ENCODE measurements at places on chromosomes 3 and 15.
A peak's percentile ranks its signal among the peaks of the same experiment; 100 is the strongest.

- no peak for DNase-seq
Observed at GRCh38 chr3:148162132-148162531, 535.6 kb upstream of the AGTR1 start.

DNA sequence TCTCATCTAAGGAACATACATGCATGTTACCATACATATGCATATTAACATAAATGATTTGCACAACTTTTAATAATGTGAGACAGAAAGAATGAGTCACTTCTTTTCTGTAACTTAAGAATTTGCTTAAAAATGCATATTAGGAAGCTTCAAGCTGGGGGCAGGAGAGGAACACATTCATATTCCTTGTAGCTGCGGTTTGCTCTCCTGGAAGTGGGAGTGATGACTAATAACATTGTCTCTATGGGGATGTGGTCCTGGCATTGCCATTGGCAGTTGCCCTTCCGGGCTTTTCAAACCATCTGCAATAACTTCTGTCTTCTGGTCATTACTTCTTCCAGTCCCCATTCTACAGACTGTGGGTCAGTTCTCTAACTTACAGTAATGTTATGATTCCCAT is 15.6 kb downstream of the CHST2 start:
- DNase-seq, result no peak

DNA sequence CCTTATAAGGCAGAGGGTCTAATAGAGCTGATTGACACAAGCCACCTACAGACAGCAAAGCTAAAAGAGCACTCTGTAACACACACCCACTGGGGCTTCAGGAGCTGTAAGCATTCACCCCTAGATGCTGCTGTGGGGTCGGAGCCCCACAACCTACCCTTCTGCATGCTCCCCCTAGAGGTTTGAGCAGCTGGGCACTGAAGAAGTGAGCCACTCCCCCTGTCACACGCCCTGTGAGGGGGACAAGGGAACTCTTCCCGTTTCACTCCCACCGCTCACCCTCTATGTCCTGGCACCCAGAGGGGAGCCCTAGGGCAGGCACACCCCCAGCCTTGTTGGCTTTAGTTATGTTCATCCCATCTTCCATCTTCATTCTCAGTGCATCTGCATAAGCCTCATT is 9.4 kb upstream of the CSTA start:
- no peak for DNase-seq

GRCh38 chr3:157327018-157327417 is 109.6 kb upstream of the PTX3 start:
- no peak for DNase-seq

GRCh38 chr3:144488927-144489326 is 517.3 kb downstream of the DIPK2A start:
- DNase-seq, result no peak

DNA sequence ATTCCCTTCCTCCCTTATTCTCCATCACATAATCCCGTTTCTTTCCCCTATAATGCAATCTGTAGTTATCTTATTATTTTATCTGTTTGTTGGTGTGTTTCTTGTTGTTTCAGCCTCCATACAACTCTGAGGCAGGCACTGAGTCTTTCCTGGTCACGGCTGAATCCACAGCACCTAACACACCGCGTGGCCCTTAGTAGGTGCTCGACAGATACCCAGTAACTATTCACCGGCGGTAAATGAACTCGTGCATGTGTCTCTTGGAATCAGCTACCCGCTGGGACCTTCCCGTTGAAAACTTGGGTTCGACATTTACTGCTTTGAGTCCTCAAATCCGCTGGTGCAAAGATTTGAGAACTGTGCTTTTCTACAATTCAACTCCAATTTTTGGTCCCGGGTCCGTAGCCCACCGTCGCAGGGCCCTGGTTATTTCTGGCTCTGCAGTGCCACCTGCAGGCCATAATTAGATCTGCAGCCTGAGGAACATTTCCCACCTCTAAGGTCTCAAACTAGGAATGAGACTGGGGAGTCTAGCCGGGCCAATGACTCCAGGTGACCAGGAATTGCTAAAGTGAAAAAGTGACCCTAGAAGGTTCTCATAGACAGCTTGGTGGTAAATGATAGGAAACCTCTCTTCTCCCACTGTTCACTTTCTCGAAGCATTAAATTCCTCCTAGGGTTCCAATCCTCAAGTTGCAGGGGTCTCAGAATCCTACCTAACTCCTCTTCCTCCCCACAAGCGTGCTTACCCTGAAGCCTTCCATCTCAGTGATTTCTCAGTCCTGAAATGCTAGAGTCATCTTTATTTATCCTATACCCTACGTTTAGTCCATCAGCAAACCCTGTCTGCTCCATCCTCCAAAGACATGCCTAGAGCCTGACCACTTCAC is 40.0 kb upstream of the TRH start:
- DNase-seq, result peak; percentile 62

DNA sequence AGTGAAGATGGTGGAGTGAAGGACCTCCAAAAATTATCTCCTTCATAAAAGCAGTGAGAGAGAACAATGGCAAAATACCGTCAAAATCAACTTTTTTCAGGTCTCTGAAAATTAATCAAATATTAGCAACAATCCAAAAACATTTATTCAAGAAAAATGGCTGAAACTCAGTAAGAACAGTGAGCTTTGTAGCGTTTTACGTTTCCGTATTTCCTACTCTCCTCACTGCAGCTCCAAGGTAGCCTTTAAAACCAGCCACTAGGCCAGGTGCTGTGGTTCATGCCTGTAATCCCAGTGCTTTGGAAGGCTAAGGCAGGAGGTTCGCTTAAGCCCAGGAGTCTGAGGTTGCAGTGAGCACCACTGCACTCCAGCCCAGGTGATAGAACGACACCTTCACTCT is 38.5 kb downstream of the ATP10A start:
- no peak for DNase-seq

DNA sequence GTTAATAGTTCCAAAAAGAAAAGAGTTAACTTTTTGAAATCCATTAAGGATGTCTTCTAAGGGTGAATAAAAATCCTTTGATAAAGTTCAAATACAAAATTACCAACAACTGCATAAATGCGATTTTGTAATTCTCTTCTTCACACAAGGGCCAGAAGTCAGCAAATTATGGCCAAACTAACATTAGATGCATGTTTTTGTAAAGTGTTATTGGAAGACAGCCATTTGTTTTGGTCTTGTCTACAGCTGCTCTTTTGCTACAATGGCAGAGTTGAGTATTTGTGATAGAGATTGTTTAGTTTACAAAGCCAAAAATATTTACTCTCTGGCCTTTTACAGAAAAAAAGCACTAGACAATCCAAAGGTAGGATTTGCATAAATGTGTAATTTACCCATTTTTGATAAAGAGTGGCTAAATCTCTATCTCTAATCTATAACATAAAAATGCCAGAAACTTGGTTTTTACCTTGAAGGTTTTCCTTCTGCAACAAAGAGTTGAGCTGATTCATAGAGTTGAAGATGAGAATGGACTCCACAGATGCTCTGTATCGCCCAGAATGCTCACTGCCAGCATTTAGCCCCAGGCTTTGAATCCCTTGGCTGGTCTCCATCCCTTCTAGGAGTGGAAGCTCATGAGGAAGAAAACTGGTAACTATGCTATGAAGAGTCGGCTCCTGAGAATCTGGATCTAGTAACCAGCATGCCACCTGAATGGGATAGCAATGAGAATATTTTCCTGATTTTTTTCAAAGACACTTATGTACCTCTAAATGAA is 64.5 kb downstream of the POLQ start:
- DNase-seq, result no peak

- no peak for DNase-seq
Observed at GRCh38 chr3:5160321-5160720, 27.2 kb upstream of the EDEM1 start.

DNA sequence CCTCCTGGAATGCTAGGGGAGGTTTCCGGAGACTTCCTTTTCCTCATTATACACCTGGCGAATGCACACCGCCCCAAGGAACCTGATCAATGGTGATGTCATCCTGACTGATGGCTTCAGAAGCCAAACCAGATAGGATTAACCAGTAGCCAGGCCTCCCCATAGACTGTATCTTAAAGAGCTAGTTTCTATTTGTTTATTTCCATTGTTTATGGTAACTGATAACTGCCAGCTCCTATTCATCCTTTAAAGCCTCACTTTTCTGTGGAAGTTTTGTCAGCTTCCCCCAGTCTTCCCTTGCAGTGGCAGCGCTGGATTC is at the start of gene MKRN2OS:
MKRN2OS (minus strand) TSS at position 27 of the 319 bp plus-strand sequence. CDS start 35 bp downstream, outside the sequence.
- DNase-seq, result no peak

- no peak for DNase-seq
Observed at GRCh38 chr15:22808240-22808639, 21.8 kb downstream of the NIPA1 start.

- no peak for DNase-seq
Observed at GRCh38 chr15:75058127-75058905, 34.9 kb downstream of the PPCDC start.

DNA sequence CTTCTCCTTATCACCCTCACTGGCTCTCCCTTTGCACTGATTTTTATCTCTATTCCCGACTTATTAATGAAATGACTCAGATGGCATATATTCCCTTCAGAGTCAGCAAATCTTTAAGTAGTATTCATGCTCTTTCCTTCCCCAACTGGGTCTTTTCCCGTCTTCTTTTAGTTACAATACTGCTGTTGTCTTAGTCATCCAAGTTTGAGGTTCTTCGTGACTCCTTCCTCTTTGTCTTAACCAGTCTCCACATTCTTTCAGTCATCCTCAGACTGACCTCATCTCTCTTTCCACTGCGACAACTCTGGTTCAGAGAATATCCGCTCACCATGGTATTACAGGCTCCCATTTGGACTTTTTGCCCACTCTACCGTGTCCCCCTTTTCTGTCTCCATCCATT is 12.4 kb downstream of the WDR5B start:
- DNase-seq, result no peak

- DNase-seq, result no peak
Observed at GRCh38 chr3:131730581-131730980, 227.8 kb upstream of the MRPL3 start.

DNA sequence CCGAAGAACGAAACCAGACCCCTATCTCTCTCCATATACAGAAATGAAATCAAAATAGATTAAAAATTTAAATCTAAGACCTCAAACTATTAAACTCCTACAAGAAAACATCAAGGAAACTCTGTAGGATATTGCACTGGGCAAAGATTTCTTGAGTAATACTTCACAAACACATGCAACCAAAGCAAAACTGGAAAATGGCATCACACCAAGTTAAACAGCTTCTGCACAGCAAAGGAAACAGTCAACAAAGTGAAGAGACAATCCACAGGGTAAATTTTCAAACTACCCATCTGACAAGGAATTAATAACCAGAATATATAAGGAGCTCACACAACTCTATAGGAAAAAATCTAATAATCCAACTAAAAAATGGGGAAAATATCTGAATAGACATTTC is 29.4 kb downstream of the CCK start:
- DNase-seq, result no peak

GRCh38 chr3:67018105-67018788 is 20.1 kb downstream of the KBTBD8 start:
- DNase-seq, result no peak

GRCh38 chr3:182182531-182182968 is 470.8 kb downstream of the SOX2 start:
- no peak for DNase-seq

DNA sequence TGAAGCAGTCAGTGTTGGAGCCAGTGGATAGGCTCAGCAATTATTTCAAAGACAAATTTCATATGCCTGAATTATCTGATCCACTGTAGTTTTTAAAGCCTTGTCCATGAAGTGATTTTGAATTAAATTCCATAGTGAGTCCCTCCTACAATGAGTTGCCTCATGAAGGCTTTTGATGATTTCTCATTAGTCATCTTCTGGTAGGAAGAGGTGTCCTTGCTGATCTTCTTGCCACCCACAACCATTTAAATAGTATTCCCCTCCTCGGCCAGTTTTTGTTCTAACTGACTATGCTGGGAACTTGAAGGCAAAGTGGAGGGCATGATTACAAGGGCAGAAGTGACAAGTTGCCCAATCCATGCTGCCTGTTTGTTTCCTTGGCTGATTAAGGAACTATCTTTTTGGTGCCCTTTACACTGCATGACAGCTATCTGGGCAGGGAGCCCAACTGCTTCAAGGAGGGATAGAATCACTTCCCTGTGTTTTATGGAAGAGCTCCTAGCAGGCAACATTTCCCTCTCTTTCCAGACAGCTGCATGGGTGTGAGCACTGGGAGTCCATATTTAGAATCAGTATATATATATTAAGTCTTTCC is 617.5 kb downstream of the ZPLD1 start:
- no peak for DNase-seq

GRCh38 chr15:59814409-59814808 is 125.3 kb upstream of the BNIP2 start:
- DNase-seq, result no peak

DNA sequence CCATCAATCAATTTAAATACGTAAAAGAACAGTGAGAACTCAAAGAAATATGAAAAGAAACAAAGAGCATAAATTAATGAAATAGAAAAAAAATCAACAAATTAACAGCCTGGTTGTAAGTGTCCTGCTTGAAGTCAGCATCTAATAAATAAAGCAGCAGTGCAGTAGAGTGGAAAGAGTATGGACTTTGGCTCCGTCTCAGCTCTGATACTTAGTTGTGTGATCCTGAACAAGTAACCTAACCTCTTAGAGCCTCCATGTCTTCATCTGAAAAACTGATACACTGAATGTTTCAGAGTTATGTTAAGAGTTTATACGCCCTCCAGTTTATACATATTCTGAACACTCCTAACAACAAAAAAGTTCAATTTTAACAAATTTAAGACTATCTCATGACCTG is 44.6 kb downstream of the TFDP2 start:
- DNase-seq, result no peak

DNA sequence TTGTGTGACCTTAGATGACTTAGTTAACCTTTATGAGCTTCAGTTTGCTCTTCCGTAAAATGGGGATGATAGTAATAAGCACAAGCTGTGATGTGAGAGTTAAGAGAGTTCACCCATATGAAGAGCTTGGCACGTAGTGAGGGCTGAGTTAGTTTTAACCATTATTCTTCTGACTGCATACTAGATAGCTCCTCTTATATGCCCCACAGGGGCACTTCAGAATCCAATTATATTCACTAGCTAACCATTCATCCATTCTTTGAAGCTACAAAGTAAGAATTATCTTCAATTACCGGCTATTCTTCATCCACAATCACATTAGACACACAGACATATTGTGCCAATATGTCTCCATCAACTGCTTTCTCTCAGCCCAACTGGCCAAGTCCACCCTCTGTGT is 159.0 kb upstream of the STT3B start:
- DNase-seq, result no peak

All from HuH-7 (cell line).